C1 segment of cervical spinal cord (tissue), 14 donors: ENCODE measurements at places on chromosomes 1 and 21.

DNA sequence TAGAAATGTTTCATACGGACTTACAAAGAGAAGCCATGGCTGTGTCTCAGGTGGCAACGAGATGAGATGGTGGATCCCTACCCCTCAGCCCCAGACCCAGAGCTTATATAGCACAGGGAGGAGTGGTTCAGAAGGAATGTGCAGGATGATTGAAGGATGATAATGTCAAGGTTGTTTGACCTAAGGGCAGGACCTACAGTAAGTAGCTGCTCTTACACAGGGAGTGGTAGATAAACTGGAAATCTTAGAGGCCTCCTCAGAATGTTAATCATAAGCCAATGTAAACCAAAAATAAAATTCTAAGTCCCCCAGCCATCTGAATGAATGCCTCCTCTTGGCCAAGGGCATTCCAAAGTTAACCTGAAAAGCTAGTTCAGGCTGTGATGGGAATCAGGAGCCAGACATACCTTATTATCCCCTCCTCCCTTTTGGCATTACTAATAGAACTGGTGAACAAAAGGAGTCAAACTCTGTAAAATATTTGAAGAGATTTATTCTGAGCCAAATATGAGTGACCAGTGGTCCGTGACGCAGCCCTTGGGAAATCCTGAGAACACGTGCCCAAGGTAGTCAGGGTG lies 45.8 kb upstream of the PDE9A start:
- DNase-seq = no peak

DNA sequence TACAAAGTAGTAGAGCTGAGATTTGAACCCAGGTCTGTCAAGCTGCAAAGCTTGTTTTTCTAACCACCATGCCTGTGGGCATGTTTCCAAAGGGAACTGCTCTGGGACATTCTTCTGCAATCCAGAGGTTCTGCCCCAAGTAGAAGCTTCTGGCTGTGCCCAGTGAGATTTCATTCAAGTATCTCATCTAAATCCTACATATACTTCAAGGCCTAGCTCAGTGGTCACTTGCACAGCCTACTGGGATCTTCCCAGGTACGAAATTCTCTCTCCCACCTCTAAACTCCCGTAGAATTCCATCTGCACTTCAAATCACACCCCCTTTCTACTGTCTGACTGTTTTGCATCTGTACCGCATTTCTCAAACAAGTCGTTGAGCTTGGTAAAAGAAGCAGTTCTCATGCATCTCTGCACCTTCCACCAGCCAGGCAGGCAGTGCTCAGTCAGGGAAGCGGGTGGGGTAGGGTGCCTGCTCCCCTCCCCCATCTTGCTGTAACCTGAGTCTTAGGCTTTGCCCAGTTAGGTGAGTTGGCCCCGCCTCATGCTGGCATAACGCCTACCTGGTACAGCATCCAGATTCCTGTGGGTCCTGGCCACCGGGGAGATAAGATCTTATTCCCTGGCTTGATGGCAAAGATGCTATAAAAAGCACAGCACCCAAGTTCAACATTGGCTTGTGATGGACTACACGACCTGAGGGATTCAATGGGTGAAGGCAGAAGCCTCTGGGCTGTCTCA lies 13.5 kb downstream of the SLC9A1 start:
- DNase-seq = no peak

GRCh38 chr1:29064064-29064463 lies 59.6 kb downstream of the TMEM200B start:
- DNase-seq = no peak

DNA sequence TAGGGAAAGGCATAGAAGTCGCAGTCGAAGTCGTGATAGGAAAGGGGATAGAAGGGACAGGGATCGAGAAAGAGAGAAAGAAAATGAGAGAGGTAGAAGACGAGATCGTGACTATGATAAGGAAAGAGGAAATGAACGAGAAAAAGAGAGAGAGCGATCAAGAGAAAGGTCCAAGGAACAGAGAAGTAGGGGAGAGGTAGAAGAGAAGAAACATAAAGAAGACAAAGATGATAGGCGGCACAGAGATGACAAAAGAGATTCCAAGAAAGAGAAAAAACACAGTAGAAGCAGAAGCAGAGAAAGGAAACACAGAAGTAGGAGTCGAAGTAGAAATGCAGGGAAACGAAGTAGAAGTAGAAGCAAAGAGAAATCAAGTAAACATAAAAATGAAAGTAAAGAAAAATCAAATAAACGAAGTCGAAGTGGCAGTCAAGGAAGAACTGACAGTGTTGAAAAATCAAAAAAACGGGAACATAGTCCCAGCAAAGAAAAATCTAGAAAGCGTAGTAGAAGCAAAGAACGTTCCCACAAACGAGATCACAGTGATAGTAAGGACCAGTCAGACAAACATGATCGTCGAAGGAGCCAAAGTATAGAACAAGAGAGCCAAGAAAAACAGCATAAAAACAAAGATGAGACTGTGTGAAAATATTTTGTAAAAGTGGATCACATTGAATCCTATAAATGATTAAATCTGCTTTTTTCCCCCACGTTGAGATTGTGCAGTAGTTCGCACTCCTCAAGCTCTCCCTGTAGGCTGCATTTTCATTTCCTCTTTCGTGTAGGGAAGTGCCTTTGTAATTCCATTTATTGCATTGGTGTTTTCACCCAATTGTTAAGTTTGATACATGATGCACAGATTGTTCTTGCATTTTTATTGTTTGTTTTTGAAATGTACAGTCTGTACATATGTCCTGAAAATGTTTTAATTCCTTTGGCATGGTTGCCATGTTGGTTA lies 7.5 kb downstream of the PRPF38B start:
- no peak for DNase-seq

DNA sequence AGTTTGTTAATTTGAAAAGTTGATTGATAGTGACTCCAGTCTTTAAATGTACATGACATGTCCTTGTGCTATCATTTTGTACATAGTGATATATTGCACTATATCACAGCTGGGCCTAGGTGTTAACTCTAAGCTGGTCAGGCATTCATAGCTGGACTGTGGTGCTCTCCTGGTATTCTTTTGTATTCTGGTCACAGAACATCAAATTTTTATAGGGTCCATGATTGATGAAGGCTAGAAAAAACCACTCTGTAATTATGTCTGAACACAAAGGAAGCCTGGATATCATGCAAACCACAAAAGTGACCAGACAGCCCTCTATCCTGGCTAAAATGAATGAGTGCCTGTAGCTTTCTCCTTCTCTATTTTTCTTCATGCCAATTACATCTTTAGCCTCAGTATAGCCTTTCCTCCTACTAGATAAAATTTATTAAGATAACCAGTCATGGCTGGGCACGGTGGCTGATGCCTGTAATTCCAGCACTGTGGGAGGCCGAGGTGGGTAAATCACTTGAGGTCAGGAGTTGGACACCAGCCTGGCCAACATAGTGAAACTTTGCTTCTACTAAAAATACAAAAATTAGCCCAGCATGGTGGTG lies 134.9 kb upstream of the B3GALT2 start:
- DNase-seq = no peak

GRCh38 chr1:233025157-233025556 lies 74.7 kb downstream of the NTPCR start:
- DNase-seq = no peak

- DNase-seq = no peak
Observed at GRCh38 chr1:216523449-216524190, 100.4 kb upstream of the USH2A start.

- no peak for DNase-seq
Observed at GRCh38 chr21:15557925-15558324, 171.9 kb upstream of the USP25 start.

- no peak for DNase-seq
Observed at GRCh38 chr1:100231721-100232120, 17.9 kb downstream of the DBT start.

DNA sequence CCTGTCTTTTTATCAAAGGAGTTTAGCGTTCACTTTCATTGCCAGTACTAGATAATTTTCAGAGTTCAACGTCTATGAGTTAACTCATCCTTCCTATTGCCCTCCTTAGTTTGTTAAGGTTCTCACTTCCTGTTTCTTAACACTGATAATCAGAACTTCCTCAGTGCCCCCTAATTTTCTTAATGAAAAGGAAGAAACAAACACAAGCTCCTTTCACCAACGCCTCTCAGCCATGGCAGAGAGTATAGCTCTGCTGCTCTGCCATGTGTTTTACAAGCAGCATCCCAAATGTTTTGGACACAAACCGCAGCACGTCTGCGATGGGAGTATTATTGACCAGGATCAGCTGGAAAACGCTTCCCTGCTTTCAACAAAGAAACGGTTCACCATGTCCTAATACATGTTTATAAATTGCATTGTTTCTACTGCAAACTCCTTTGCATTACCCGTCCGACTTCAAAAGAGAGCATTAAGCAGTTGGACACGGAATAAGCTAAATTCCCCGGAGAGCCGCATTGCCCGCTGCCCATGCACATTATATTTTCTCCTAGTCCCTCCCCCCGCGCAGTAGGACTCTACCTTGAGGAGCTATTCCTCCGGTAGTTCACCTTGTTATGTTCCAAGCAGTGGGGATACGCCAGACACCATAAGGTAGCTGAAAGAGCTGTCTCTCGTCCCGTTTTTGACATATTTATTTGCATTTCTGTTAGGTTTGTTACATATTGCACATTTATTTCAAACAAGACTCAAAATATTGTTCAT lies 561 bp downstream of the OLFM3 start:
- no peak for DNase-seq

- no peak for DNase-seq
Observed at GRCh38 chr1:167819849-167820683, 93.9 kb downstream of the ADCY10 start.

DNA sequence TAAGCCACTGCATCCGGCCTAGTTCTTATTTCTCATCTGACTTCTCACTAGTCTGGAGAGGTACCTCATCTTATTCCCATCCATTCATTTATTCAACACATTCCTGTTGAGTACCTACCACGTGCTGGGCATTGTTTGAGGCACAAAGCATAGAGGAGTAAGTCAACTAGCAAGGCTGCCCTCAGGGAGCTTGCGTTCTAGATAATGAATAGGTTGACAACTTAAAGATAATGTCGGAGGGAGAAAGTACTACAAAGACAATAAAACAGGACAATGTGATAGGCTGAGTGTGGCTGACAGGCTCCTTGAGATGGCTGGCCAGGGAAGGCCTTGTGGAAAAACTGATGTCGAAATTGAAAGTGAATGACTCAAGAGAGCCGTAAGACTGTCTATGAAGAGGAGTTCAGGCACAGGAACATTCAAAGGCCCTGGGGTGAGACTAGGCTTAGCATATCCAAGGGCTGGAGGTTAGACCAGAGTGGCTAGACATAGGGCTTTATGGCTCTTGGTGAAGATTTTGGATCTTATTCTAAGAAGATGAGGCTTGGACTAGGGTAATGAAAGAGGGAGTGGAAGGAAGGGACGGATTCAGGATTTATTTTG lies 18.3 kb downstream of the SPATA21 start:
- DNase-seq = no peak

GRCh38 chr1:155463865-155464650 lies 98.5 kb downstream of the ASH1L start:
- no peak for DNase-seq

- no peak for DNase-seq
Observed at GRCh38 chr1:53342735-53343470, 15.0 kb upstream of the LRP8 start.

- DNase-seq = no peak
Observed at GRCh38 chr1:51728611-51729155, 111.8 kb downstream of the OSBPL9 start.

DNA sequence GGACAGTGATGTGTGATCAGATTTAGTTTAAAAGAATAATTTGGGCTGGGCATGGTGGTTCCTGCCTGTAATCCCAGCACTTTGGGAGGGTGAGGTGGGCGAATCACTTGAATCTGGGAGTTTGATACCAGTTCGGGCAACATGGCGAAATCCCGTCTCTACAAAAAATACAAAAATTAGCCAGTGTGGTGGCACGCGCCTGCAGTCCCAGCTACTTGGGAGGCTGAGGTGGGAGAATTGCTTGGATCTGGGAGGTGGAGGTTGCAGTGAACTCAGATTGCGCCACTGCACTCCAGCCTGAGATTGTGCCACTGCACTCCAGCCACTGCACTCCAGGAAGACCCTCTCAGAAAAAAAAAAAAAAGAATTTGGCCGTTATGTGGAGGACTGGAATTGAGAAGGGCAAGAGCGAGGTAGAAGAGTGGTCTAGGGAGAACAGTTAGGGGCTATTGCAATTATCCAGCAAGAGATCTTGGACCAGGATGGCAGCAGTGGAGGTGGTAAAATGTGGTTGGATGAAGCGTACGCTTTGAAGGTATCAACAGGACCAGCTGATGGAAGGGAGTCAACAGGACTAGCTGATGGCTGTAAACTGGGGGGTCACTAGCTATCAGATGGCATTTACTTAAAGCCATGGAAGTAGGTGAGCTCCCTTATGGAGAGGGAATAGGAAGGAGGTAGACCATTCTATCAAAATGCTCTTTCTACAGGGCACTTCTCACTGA lies 9.6 kb downstream of the BTBD19 start:
- DNase-seq = no peak
